GF-D8 (cell line): ENCODE measurements at places on chromosomes 2 and 18.

GRCh38 chr18:48929941-48930713 lies 20.6 kb downstream of the SMAD7 start:
- no peak for DNase-seq

- DNase-seq, result peak; percentile 35
Observed at GRCh38 chr2:14235667-14236066, 396.9 kb upstream of the LRATD1 start.

- DNase-seq, result no peak
Observed at GRCh38 chr2:112593736-112594135, 9.3 kb downstream of the CHCHD5 start.

DNA sequence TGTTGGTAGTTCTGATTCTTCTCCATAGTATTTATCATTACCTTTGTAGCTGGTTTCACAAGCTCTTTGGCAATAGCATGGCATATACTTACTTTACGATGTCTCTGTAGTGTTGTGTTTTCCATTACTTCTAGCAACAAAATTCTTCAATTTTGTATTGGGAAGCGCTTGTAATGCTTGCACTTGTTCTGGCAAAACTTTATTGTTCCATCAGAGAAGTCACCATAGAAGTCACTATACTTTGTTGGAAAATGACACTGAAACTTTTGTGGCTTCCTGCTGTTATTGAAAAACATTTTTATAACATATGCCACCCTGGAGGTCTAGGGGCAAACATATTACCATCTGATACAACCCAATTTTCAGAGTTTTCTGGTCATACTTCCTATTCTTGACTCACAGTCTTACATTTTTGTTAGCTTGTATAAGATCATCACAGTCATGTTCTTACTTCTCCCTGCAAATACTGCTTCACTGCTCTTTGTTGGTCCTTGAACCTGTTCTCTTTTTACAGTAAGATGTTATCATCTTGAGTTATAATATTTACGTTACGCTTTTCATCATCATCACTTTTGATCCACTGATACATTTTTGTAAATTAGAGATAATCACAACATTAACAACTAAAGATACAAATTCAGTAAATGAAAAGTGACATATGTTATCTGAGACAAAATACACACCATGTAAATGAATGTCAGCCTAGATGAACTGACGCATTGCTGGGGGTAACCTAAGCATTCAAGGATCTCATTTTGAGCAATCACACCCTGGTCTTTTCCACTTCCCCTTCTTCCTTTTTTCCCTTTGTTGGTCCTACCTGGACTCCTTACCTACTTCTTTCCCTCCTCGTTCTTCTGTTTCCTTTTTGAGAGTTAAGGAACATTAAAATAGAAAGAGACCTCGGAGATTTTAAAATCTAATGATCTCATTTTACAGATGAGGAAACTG lies 33.3 kb upstream of the CXCR4 start:
- no peak for DNase-seq

DNA sequence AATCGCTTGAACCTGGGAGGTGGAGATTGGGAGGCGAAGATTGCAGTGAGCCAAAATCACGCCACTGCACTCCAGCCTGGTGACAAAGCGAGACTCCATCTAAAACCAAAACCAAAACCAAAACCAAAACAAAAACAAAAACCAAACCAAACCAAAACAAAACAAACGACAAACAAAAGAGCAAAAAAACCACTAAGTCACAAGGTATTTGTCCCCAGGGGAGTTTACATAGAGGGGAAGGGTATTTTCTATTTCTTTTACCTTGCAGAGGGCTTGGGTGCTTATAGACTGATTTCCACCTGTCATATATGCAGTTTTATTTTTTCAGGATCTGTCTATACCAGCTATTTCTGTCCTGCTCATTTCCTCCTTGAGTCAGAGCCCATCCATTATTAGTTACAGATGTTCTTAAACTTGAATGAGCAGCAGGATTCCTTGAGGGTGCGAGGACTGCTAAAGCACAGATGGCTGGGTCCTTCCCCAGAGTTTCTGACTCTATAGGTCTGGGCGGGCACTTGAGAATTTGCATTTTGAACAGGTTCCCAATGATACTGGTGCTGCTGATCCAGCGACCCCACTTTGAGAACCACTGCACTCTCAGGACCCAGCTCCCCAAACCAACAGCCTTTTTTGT lies 102.2 kb upstream of the UXS1 start:
- no peak for DNase-seq

GRCh38 chr2:237561221-237561620 lies 5.2 kb upstream of the PRLH start:
- no peak for DNase-seq

GRCh38 chr2:225177098-225177497 lies 134.8 kb upstream of the DOCK10 start:
- DNase-seq, result no peak

GRCh38 chr18:54358495-54359040 lies 862 bp downstream of the C18orf54 start:
- peak; percentile 31 for DNase-seq
